SJSA1 (cell line): ENCODE measurements at places on chromosomes 12 and 14.

- no peak for DNase-seq
Measured at GRCh38 chr12:49626169-49626835, 2.9 kb downstream of the PRPF40B start.

GRCh38 chr12:105562199-105562971, 231.9 kb downstream of the C12orf75 start:
- peak; percentile 73 for DNase-seq

- no peak for DNase-seq
Measured at GRCh38 chr12:124605150-124605882, 37.9 kb upstream of the NCOR2 start.

GRCh38 chr14:50928002-50928635, 16.2 kb downstream of the PYGL start:
- no peak for DNase-seq

DNA sequence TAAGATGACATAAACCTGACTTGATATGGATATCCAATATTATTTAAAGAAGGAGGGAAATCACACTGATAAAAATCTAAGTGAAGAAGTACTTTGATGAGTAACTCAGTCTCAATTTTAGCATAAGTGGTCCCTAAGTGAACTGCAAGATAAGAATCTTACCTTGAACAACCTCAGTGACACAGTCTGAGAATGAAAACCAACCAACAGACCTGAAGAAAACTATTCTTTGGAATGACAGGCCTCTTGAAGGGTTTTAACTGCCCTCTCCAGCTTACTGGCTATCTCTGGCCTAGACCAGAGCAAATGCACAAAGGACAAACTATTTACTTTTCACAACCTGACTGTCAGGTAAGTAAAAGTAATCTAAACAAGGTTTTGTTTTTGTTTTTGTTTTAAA, 44.7 kb downstream of the CPM start:
- peak; percentile 65 for DNase-seq

DNA sequence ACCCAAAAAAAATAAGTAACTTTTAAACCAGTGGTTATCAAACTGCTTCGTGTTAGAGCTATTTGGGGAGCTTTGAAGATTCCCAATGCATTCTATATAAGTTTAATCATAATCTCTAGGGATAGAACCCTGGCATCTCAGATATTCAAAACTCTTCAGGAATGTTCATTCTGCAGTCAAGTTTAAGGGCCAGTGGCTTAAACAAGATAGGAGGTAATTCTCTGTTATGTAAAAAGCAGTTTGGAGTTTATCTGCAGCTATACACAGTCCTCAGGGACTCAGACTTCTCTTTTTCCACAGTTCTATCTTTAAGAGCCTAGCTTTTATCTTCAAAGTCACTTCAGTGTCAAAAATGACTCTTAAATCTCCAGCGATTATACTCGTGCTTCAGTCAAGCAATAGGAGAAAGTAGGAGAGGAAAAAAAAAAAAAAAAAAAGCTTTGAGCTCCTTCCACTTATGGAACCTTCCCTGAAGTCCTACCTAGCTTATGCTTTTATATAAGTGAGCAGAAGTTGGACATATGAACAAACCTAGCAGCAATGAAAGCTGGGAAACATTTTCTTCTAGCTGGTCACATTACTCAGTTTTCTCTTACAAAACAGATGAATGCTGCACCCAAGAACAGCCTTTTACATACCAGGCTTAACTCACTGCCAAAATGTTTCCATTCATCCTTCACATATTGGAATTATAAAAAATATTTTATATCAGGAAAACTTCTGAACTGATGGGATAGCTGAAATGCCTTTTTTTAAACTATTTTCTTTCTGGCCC, 302.8 kb downstream of the FSCB start:
- DNase-seq: no peak

GRCh38 chr12:83739607-83740006, 1052.9 kb downstream of the TMTC2 start:
- no peak for DNase-seq

DNA sequence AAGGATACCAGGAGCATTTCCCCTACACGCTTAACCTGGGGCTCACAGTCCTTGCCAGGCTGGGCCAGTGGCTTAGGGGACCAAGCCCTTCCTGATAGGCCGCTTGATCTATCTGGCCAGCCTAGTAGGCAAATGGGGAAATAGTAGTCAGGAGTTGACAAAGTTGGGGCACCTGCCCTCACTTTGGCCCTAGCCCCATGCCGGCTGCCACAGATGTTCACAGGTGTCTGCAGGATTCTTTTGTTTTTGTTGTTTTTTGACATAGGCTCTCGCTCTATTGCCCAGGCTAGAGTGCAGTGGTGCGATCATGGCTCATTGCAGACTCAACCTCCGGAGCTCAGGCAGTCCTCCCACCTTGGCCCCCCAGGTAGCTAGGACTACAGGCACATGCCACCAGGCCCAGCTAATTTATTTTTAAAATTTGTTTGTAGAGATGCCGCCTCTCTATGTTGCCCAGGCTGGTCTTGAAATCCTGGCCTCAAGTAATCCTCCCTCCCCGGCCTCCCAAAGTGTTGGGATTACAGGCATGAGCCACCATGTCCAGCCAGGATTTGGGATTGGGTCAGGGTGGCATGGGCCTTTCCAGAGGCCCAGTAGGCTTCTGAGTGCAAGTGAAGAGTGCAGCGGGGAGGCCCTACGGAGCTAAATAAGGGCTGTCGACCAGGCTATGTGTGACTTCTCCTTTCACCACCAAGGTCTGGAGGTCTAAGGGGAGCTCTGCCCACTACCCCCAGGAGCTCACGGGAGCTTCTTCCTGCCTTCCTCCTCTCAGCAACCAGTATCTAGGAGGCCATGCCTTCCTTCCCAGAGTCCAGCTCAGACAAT, 15.5 kb upstream of the HDAC7 start:
- no peak for DNase-seq

- peak; percentile 74 for DNase-seq
Measured at GRCh38 chr12:24719293-24719721, 229.6 kb downstream of the BCAT1 start.

- DNase-seq: no peak
Measured at GRCh38 chr12:108302403-108303311, 36.5 kb downstream of the CMKLR1 start.

DNA sequence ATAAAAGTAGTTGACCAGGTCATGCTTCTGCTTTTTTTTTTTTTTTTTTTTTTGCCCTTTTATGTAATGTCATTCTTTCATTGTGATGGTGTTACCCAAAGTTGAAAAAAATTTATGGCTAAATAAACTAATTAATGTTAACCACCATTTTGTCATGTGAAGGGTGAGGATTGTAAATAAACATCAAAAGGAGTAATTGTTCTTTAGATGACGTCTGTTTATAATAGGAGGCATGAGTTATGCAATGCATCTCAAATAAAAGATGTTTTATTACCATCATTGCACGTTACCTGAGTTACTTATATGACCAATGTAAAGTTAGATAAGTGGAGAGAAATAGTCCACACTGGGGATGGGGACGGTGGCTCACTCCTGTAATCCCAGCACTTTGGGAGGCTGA, 349.9 kb upstream of the PDE3A start:
- DNase-seq: no peak

DNA sequence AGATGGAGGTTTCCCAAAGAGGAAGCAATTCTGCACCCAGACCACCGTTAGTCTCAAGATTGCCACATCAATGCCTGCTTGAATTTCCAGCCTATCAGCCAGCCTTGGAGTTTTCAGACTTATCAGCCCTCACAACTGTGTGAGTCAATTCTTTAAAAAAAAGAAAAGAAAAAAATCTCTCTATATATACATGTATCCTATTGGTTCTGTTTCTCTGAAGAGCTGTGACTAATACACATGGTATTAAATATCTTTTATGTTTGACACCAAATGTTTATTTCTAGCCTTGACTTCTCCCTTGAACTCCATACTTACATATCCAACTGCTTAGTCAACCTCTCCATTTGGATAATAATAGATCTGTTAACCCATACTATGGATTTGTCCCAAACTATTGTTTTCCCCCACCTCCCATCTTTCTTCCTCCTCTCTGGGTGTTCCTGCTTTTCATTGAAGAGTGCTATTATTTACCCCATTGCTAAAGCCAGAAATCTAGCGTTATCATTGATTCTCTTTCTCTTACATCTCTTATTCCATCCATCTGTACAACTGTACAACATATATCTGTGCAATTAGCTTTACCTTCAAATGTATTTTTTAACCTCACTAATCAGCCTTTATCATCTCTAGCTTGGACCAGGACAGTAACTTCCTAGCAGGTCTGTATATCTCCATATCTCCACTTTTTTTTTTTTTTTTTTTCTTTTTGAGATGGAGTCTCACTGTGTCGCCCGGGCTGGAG, 22.7 kb upstream of the EID3 start:
- DNase-seq: peak; percentile 76

GRCh38 chr12:49645146-49646039, 22.0 kb downstream of the PRPF40B start:
- DNase-seq: no peak

- no peak for DNase-seq
Measured at GRCh38 chr14:33120341-33120740, 181.7 kb downstream of the NPAS3 start.
